Activated gamma-delta T cell (primary cell): ENCODE measurements at places on chromosomes 4 and X.

- DNase-seq = no peak
These were observed 218.5 kb downstream of the PRR32 start for GRCh38 chrX:127038065-127038464.

- DNase-seq = no peak
These were observed 9.3 kb downstream of the ZNF185 start for GRCh38 chrX:152907084-152907651.

- DNase-seq = no peak
These were observed 562.4 kb upstream of the ZFP42 start for GRCh38 chr4:187433141-187433540.

GRCh38 chr4:75821216-75821615 is 81.0 kb downstream of the PPEF2 start:
- no peak for DNase-seq

DNA sequence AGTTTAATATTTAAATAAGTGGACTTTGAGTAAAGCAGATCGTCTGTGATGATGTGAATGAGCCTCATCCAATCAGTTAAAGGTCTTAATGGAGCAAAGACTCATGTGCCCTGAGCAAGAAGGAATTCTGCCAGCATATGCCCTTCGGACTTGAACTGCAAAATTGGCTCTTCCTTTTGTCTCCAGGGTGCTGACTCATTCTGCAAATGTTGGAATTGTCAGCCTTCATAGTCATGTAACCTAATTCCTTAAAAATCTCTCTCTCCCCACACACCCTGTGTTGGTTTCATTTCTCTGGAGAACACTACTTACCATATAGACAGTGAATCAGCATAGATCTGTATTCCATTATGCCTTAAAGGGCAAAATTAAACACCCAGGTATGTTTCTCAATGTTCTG is 609.8 kb upstream of the GALNTL6 start:
- no peak for DNase-seq

DNA sequence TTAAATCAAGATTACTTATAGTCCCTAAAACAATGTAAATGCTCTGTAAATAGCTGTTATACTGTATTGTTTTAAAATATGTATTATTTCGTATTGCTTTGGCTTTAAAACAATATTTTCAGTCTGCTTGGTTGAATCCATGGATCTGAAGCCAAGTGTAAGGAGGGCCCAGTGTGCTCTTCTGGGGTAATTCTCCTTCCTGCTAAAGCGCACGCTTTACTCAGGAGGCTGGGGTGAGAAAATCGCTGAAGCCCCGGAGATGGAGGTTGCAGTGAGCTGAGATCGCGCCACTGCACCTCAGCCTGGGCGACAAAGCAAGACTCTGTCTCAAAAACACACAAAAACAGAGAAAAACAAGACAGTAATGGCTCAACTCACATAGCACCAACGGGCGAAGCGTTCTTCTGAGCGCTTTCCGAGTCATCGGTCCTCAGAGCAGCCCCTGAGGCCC is 391 bp upstream of the IDUA start:
- DNase-seq = no peak

DNA sequence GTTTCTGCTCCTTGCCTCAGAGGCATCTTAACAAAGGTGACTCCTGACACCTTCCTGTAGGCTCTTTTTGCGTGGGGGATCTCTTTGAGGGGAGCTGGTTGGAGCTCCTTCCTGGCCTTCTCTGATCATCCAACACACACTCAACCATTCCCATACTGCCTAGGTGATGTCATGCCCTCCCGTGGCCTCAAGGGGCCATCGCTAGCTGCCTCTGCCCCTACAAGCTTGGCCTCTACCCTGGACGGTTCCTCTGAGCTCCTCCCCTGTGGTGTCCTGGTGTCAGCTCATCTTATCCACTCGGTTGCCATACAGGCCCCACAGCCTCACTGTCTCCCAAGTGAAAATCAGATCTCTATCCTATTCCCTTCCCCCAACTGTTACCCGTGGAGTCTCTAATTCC is 13.7 kb upstream of the ZNF185 start:
- DNase-seq = no peak

GRCh38 chr4:63393544-63393943 is 1015.7 kb downstream of the TECRL start:
- DNase-seq = no peak

GRCh38 chrX:133477986-133478385 is 62.7 kb upstream of the GPC4 start:
- DNase-seq = no peak

DNA sequence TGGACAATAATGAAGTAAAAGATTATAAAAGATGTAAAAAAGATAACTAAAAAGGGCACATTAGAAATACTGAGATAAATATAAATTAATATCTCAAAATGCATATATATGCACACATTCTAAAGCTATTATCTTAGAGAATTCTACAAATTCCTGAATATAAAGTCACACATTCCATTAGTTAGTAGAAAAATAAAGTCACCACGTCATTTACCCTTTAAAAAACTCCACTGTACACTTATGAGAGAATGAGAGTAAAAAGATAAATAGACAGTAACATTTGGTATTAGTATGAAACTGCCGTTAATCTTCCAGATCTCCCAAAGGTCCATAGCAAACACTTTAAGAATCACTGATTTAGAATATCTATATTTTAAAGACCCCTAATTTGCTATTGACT is 67.2 kb upstream of the IL15 start:
- no peak for DNase-seq

GRCh38 chrX:43345166-43345565 is 310.9 kb upstream of the MAOA start:
- DNase-seq = no peak

GRCh38 chrX:154712781-154713740 is 37.8 kb downstream of the GAB3 start:
- DNase-seq = no peak

DNA sequence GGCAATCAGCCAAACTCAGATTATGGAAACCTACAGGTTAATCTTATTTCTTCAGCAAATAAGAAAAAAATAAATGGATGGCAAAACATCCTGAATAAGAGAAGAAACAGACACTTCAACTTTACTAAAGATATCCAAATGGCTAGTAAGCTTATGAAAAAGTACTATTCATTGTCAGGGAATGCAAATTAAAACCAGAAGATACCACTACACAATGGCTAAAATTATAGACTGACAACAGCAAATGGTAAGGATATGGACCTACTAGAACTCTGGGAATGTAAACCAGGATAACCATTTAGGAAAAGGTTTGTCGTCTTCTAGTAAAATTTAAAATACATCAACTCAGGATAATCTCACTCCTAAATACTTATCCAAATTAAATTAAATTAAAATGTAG is 24.3 kb downstream of the GRSF1 start:
- DNase-seq = no peak

GRCh38 chr4:21507439-21507838 is 441.1 kb downstream of the KCNIP4 start:
- DNase-seq = no peak

- DNase-seq = no peak
These were observed 182.4 kb upstream of the ARSJ start for GRCh38 chr4:114161809-114162208.

- DNase-seq = no peak
These were observed 49.4 kb upstream of the ENOX2 start for GRCh38 chrX:130952266-130953043.

GRCh38 chr4:48967101-48967500 is 19.0 kb upstream of the CWH43 start:
- no peak for DNase-seq

DNA sequence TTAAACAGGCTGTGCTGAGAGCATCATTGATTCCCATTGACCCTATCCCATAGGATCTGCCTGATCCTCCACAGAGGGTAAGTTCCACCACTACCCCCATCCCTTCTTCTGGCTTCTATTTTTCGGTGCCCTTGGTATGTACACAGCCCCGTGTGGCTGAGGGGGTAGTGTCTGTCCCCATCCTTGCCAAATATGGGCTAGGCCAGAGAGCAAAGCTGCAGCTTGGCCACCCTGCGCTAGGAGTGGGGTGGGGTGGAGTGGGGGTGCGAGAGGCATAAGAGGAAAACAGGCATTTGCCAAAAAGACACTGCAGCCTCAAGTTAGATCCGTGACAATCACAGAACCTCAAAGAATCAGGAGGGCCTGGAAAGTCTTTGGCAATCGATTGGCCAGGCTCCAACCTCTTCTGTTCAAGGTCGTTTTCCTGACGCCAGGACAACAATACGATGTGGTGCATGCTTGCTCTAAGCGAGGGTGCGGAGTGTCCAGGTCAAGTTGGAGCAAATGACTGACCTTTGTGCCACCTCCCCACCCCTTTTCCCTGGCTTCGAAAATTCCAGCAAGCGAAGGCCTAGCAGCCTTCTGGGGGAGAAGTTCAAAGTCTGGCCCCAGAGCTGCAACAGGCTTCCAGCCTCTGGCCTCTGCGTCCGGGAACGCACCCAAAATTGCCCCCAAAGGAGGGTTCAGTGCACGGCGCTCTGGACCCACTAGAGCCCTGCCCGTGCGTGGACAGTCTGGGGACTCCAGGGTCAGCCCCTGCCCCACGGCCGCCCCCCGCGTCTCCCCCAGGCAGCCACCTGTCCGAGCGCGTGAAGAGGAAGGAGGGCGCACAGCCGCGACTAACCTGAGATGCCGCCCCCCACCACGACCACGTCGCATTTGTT is 598 bp downstream of the MAOB start:
- DNase-seq = no peak

DNA sequence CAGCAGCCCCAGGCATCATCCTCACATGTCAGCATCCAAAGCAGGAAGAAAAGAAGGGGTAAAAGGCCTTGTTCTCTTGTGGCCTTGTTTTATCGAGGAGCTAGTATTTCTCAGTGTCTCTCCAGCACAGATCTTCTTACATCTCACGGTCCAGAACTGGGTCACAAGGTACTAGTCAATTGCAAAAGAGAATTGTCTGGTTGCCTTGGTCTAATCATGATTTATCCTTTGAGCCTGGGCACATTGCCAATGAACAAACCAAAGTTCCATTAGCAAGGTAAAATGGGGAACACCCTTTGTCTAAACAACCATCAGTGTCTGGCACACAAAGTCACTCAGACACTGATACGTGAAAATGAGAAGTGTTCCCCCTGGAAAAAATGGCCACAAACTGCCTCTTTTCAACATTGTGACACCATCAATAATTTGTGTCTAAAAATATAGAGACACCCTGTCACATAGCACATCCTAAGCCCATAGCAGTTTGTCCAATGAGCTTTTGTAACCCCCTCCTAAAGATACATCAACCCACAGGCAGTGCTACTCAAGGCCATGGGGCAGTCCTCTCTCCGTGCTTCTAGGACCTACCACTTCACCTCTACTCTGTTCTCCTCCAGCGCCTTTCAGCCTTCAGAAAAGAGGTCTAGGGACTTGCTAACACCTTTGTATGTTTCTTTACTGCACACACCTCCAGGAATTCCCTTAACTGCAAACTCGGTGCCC is 534.4 kb downstream of the MID1IP1 start:
- DNase-seq = no peak

DNA sequence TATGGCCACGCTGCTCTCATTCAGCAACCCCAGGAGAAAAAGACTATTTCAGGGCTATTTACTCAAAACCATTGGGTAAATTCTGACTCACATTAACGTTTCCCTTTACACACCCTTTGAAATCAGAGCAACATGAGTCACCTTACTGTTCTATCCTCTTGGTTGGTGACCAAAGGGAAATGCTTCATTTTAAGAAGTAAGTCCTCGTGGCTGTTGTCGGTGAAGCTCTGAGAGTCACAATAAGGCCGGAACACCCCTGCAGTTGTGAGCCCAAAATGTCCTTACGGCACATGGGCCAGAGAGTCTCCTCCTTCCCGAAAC is 56.3 kb upstream of the SPRY1 start:
- DNase-seq = no peak

- no peak for DNase-seq
These were observed 6.9 kb upstream of the STK32B start for GRCh38 chr4:5044341-5044740.

- no peak for DNase-seq
These were observed 103.1 kb upstream of the BMP3 start for GRCh38 chr4:80927420-80927819.

DNA sequence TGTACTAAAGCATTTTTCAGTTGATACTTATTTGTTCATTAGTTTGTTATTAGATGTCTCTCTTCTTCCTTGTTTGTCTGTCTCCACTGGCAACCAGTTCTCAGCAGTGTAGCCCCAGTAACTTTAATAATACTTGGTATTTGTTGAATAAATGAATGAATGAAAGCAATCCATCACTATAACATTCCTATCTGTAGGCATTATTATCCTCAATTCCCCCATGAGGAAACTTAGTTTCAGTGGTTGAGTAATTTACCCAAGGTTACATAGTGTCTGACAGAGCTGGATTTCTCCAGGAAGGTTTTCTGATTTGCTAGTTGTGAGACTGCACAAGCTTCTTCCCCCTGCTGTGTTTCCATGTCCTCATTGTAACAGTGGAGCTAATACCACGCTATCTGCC is 27.8 kb upstream of the MAOB start:
- no peak for DNase-seq

DNA sequence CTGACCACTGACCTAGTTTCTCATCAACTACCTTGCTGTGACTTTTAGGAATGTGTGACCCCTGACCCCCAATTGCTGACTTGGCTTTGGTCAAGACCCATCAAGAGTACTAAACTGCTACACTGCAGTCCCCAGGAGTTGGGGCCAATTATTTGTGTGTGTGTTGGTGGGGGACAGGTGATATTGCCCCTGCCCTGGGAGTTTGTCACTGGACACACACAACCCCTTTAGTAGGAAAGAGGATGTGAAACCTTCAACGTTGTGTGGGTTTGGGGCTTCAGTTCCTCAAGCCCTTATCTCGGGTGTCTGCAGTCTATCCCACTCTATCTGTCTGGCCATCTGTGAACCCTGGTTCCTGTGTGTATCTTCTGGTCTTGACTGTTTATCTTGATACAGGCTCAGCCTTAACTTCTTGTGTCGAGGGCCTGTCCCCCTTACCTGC is 6.5 kb downstream of the SASH3 start:
- DNase-seq = no peak

- no peak for DNase-seq
These were observed 12.2 kb downstream of the SH3BP2 start for GRCh38 chr4:2804973-2805501.

GRCh38 chr4:152094970-152095700 is 334.3 kb upstream of the GATB start:
- no peak for DNase-seq

DNA sequence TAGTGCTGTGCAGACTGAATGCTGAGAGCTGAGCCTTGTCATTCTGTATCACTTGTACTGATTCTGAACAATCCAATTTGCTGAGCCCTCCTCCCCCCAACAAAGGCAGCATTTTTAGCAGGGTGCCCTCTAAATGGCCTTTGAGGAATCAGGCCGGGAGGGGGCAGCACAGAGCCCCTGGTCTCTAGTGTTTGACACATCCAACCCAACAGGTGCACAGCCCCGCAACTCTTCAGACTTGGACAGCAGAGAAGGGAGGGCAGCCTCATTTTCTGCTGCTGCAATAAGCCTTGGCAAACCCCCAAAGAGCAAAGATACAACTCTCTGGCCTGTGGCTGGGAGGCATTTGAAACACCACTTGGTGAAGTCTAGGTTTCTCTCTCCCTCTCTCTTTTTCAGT is 3.4 kb downstream of the ATP1B4 start:
- DNase-seq = no peak

DNA sequence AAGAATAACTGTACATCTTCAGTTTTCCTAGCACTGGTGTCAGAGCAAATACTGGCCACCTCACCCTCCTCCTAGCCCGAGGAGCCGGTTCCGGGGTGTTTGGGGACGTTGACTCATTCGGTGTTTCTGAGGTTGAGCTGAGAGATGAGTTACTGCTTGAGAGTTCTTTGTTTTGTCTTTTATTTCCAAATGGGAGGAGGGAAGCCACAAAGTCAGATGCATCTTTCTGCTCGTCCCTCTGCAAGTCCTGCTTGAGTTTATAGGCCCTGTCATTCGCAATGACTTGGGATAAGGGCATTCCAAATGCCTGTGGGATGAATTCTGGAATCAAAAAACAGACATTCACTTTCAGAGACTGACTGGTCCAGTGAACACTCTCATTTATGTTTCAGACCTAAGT is 77.5 kb downstream of the HCCS start:
- no peak for DNase-seq
